Muscle of arm (tissue), 14 donors: ENCODE measurements at places on chromosomes 13 and 19. TPM values are rescaled to one million over a fixed set of nuclear protein-coding genes. Genes with fewer than 3 reads are reported as not detected.

DNA sequence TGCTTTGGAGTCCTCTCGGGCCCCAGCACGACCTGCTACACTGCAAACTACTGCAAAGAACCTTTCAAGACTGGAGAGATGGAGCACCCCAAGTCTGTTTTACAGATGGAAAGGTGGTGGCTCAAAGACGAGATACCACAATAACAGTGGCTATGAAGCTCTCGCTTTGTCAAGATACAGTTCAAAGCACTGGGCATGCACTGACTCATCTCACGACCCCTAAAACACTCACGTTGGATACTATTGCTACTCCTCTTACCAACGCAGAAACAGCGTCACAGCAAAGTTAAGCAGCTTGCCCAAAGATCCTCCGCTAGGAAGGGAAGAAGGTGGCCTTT, 24.0 kb upstream of the LAIR1 start:
- no peak for DNase-seq

Gene KLK15
- polyA plus RNA-seq: not detected

Gene CKAP2
- 23.0 TPM for polyA plus RNA-seq

GRCh38 chr13:98576963-98577835, at the start of gene STK24:
Gene STK24 (minus strand): TSS chr13:98577107. CDS start chr13:98576786, 321 bp downstream.
- DNase-seq: peak; percentile 79

Gene TMEM272
- 0.49 TPM for polyA plus RNA-seq

Gene PGLYRP1
- polyA plus RNA-seq: not detected

DNA sequence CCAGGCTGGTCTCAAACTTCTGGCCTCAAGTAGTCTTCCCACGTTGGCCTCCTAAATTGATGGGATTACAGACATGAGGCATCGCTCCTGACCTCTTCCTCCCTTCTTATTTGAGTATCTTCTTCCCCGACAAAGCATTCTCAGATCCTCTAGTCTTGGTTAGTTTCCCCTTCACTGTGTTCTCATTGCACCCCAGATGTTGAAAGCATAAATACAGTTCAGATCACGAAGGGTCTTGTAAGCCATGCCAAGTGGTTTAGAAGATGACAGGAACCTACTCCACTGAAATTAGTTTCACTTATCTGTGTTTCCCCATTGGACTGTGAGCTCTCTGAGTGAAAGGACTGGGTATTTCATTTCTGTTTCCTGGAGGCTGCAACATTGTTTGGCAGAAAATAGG, 100.7 kb downstream of the DGKH start:
- DNase-seq: no peak

Gene DACH1
- polyA plus RNA-seq: 10.6 TPM

DNA sequence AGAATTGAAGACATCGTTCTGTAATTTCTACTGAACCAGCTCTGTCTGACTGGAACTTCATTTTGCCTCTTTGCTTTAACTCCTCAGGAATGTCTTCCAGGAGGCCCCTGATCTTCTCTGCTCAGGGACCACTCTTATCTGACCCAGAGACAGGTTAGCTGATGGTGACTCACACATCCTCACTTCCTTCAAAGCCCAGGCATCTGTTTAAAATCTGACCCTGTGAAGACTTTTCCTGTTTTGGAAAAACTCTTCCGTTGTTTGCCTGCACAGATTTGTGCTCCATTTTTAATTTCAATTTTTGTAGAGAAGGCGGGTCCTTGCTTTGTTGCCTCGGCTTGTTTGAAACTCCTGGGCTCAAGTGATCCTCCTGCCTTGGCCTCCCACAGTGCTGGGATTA, 1.6 kb downstream of the ARL11 start:
- DNase-seq: no peak

DNA sequence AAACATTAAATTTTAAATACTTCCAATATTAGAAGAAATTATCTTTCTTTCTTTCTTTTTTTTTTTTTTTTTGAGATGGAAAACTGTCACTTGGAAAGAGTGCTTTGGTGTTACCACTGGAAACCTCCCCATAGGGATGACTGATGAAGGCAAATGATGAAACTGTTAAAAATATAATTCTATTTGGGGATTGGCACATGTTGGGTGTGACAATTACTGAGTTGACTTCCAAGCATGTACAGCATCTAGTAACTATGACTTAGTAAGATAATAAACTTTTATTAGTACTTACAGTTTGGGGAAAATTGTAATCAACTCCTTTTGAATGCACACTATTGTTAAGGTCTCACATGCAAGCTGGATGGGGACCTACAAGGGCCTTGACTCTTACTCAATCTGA, 592.5 kb downstream of the KCTD12 start:
- no peak for DNase-seq

- no peak for DNase-seq
Observed at GRCh38 chr19:3604987-3605343, 1.7 kb downstream of the TBXA2R start.

GRCh38 chr19:18304458-18305310, 18.2 kb downstream of the LSM4 start:
- peak; percentile 83 for DNase-seq

DNA sequence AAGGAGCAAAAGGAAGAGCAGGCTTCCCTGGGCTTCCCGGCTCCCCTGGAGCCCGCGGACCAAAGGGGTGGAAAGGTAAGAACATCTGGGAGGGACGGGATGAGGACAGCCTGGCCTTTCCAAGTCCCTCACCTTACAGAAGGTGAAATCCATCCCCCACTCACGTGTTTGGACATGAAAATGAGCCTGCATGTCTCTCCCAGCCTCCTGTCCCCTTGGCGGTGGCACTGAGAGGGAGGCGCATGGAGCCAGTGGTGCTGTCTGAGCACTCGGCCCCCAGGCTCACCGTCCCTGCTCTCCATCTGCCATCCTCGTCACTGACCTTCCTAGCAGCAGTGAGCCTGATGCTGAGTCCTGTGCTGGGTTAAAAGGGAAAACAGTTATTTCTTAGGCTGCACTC, 104.2 kb downstream of the RAB20 start:
- no peak for DNase-seq

DNA sequence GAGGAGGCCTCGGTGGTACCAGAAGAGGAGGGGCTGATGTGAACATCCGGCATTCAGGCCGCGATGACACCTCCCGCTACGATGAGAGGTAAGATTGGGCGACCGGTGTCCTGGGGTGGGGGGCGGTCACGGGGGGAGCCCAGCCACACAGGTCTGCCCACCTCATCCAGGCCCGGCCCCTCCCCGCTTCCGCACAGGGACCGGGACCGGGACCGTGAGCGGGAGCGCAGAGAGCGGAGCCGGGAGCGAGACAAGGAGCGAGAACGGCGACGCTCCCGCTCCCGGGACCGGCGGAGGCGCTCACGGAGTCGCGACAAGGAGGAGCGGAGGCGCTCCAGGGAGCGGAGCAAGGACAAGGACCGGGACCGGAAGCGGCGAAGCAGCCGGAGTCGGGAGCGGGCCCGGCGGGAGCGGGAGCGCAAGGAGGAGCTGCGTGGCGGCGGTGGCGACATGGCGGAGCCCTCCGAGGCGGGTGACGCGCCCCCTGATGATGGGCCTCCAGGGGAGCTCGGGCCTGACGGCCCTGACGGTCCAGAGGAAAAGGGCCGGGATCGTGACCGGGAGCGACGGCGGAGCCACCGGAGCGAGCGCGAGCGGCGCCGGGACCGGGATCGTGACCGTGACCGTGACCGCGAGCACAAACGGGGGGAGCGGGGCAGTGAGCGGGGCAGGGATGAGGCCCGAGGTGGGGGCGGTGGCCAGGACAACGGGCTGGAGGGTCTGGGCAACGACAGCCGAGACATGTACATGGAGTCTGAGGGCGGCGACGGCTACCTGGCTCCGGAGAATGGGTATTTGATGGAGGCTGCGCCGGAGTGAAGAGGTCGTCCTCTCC, 6.3 kb upstream of the LIN7B start:
- DNase-seq: no peak
